ENCODE measurements at places on chromosomes 16 and 17.

GRCh38 chr17:42493319-42493718 lies 34.6 kb downstream of the ATP6V0A1 start:
- DNase-seq = no peak

GRCh38 chr17:29039764-29040598 lies 3.0 kb upstream of the PIPOX start:
- DNase-seq = no peak

- no peak for DNase-seq
These were observed 389.8 kb downstream of the HS3ST3B1 start for GRCh38 chr17:14690704-14691103.

- DNase-seq = no peak
These were observed 66.3 kb upstream of the NACA2 start for GRCh38 chr17:61657338-61657737.

- peak; percentile 18 for DNase-seq
These were observed 100.8 kb downstream of the ABCC12 start for GRCh38 chr16:48054881-48055601.

- DNase-seq = no peak
These were observed 60.6 kb upstream of the CMIP start for GRCh38 chr16:81384006-81384405.

DNA sequence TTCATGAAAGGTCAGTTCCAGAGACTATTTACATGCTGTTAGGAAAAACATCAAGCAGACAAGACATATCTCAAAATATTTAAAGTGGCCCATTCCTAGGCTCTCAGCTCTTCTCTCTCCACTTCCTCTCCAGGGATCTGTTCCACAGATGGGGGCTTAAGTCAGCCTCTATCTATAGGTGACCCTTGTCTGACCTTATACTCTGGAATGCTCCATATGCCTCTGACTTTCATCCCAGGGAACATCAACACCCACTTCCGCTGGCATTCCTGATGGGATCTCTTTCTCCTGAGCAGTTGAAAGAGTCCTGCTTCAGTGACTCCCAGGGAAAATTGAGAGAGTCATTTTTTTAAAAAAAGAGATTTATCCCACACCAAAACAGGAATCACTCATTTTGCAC lies 11.5 kb upstream of the WIPI1 start:
- DNase-seq = no peak

DNA sequence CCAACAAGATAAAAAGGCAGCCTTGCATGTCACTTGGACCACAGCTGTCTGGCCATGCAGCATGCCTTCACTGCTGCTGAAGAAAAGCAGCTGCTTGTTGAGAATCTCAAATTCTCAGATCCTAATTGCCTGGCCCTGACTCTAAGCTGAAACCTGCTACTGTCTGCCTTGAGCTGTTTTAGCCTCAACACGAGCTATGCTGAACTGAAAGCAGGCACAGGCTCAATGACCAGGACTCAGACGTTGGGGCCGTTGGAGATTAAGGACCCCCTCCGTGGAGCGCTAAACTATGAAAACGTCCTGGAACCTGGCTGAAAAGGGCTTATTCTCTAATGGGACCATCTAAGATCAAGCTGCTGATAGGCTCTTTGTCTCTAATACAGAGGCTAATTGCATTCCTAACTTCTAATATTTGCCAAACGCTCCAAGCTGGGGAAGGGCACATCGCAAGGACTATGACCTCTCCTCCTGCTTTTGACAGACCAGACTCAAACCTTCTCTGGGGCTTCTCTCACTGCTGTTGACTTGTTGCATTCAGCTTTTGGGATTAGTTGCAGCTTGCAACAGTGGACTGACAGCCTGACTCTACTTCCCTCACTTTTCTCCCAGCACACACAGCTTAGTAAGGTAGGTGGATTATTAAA lies 4.6 kb upstream of the PLK1 start:
- no peak for DNase-seq

- no peak for DNase-seq
These were observed 9.6 kb downstream of the MARVELD3 start for GRCh38 chr16:71635632-71636031.

DNA sequence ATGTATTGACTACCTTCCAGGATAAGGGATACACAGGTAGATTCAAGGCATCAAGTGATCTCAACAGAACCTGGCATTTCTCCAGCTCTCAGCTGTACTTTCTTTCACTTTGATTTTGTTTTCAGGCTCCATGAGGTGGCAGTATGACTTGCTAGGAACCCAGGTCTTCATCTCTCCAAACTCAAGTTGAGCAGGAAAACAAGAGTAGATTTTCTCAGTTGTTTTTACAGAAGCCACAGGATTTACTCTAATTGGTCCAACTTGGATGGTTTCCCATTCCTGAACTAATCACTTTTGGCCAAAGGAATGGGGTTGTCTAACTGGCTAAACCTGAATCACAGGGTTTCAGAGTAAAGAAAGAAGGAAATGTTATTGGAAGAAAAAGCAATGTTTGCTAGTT lies 146.6 kb downstream of the TRIM37 start:
- DNase-seq = no peak

DNA sequence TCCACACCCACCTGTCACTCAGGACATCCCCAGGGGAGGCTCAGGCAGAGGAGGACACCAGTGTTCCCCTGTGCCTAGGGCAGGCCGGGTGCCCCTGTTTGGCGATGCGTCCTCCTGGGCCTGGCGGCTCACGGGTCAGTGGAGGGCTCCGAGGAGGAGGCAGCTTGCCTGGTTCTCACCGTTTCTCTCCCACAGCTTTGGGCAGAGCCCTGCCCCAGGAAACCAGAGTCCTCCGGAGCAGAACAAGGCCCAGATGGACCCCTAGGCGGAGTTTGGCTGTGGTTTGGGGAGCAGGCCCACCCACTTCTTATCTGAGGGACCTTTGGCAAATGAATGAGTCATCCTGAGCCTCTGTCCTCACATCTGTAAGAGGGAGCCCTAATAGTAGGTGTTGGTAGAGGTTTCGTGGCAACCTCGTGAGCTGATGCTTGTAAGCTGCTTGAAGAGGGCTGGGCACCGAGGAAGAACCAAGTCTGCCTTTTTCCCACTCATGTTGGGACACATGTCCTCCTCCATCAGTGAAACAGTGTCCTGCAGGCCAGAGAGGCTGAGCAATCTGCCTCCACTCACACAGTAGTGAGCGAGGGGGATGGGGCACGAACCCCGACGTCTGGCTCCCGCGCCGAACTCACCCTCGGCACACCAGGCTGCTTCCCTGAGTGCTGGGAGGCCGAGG lies 247.0 kb upstream of the CIBAR2 start:
- no peak for DNase-seq

DNA sequence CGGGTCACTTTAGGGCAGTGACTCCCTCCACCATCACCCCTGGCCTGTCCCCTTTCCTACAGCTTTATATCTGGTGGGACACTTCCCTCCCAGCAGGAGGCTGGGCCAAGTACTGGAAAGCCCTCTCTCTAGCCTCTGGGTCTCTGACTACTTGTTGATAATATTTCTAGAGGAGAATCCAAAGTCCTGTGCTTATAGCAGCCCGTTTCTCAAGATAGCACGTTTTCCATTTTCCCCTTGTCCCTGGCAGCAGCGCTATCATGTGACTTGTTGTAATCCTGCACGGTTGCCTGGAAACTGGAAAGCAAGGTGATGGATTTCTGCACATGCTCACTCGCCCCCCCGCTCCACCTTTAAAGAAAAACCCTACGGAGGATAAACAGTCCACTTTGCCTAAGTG lies 3.3 kb upstream of the AXIN2 start:
- DNase-seq = no peak

GRCh38 chr17:76501018-76501826 lies at the start of gene RHBDF2:
TSS of gene RHBDF2 (minus strand) at chr17:76501423. CDS start at chr17:76481524, 19,899 bp downstream.
- peak; percentile 92 for DNase-seq

DNA sequence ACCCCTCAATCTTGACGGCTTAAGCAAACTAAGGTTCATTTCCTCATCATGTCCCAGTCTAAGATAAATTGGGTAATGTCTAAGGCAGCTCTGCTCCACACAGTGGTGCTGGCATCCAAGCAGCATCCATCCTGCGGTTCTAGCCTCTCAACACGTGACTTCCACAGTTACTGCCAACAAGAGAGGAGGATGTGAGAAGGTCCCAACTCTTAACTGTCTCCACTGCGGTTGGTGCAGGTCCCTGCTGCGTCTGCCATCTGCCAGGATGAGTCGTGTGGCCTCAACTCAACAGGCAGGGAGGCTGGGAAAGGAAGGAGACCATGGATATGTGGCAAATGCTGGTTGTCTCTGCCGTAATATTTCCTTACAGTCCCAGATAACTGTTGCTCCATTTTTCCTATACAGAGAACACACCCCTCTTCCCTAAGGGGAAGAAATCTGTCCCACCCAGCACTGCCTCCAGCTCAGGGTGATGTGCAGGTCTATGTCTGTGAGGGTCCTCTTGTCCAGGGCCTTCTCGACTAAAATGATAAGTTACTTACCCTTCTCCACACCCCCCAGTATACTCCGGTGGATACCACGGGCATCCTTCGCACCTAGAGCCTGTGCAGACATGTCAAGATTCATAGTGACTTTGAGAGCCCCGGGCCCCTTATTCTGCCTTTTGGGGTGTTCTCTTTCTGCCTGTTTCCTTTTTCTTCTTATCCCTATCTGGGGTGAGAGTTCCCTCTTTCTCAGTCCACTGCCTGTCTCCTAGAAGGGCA lies 64.7 kb downstream of the KCNJ18 start:
- DNase-seq = no peak

DNA sequence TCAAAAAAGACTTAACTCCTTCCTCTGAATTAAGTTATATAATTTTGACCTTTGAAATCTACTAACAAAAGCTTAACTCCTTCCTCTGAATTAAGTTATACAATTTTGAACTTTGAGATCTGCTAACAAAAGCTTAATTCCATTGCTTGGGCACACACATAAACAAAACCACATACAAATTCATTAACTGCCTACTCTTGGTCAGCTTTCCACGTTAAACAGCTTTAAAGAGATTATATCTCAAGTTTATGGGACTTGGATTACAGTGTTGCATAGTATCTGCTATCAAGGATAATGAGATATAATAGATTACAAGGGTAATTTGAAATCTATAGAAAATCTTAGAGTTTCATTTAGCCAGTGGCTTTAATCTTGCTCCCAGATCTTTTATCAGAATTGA lies 23.5 kb downstream of the COX10 start:
- no peak for DNase-seq

DNA sequence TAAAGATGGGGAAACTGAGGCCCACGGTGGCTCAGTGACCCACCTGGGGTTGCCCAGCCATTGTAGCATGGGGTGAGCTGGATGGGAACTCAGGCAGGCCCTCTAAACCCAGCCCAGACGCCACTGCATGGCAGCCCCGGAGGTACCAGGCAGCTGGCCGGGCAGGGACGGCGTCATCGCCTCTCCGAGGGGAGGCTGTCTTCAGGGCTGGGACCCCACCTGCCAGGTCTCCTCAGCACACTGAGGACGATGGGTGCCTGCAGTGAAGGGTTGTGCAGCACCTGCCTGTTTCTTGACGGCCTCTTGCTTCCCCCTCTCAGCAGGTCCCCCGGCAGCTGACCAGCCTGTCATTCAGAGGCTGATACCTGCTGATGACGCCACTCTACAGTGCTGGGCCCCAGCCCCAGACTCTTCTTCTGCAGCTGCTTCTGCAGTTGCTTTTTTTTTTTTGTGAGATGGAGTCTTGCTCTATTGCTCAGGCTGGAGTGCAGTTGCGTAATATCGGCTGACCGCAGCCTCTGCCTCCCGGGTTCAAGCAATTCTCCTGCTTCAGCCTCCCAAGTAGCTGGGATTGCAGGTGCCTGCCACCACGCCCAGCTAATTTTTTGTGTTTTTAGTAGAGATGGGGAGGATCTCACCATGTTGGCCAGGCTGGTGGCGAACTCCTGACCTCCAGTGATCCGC lies 24.7 kb downstream of the RNF213 start:
- no peak for DNase-seq

DNA sequence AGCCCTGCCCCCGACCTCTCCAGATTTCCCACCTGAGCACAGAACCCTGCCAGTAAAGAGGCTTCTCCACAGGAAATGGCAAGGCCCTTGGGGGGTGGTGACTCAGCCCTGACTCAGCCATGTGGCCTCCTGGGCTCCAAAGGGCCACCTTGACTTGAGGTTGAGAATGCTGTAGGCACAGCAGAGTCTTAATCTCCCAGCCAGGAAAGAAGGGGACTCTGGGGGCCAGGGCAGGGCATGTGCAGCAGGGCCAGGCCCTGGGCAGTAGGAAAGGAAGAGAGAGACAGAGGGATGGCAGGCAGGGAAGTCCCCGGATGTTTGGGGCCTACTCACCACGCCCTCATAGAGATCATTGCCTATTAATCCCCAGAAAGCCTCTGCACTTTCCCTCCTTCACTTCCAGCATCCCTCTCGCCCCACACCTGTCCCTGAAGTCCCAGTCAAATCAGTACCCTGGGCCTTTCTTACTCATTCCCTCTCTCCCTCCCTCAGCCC lies 4.8 kb upstream of the ITGA3 start:
- DNase-seq = peak; percentile 65

DNA sequence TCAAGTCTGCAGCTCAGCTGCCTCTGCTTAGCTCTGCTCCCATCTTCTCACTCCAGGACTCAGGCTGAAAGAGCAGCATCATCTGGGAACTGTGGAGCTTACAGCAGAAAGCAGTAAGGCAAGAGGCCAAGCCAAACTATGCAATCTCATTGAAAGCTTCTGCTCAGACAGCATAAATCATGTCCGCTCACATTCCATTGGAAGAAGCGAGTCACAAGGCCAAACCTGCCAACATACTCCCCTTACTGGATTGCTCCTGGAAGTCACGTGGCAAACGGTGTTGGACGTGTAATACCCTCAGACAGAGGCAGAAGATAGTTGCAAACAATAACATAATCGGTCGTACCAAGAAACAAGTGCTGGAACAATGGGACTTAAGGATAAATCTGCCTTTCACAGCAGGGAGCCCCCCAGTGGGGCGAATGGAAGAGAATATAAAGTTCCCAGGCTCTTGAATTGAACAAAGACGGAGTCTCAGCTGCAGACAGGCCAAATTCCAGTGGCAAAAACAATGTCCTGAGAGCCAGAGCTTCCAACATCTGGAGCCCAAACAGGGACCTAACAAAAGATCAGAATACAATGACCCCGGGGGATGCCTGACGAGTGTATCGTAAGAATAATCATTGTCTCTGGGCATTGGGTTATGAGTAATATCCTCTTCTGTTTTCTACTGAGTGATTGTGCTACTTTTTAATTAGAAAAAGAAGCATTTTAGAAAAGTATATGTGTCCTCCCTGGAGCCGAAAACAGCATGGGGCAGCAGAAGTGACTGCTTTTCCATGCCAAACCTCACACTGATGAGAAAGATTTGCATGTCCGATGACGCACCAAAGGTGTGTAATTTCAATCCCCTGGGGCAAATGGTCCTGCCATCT lies 68.4 kb downstream of the CMC2 start:
- no peak for DNase-seq

DNA sequence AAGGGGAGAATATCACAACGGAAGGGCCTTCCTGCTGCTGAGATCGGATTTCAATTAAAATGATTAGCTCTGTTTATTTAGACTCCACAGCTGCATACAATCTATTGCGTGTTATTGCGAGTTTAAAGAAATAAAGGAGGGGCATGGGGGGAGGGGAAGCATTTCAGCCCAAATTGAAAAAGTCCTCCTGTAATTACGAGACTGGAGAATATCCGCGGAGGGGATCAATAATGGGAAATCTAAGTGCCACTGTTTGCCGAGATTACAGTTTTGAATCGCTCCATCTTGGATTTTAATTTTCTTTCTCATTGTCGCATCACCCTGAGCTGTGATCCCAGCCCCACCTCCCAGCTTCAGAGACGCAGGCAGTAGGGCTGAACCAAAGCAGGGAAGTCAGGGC lies 15.7 kb upstream of the RPL38 start:
- DNase-seq = no peak
